ENCODE measurements at places on chromosomes 3 and 15.
A peak's percentile ranks its signal among the peaks of the same experiment; 100 is the strongest.

- no peak for DNase-seq
These were observed 1.8 kb upstream of the YEATS2 start for GRCh38 chr3:183695569-183696364.

DNA sequence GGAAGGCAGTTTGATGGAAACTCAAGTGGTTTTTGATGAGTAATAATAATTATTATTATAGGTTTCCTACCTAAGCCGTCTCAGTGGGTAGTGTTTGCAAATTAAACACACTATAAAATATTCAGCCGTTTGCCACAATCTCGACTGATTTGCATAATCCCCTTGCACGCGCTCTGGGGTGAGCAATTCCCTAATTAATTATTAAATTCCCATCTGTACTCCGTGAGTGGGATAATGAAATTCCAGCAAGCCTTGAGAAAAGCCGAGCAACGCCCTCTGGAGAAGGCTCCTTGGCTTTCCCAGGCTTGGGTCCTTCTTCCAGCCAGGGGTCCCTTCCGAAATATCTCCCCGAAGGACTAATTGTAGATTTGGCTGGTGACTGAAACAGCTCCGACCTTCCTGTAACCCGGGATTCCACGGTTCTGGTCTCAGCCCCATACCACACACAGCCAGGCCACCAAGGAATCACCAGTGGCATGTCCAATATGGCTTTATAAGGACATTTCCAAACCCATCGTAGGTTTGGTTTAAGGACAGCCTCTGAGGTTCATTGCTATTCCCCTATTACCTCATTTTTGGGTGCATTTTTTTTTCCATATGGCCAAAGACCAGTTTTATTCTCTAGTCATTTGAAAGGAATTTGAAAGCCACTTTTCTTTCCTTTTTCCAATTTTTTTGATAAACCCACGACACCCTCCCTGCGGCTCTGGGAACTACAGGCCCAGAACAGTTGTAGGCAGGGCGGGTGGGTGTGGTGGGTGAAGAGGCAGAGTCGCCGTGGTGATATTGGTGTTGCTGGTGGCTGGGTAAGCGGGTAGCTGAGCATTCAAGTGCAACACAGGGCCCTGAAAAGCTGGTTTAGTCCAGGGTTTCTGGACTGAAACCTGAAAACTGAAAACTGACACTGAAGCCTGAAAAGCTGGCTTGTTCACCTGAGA lies 33.2 kb upstream of the RGMA start:
- DNase-seq = no peak

- DNase-seq = no peak
These were observed 90.6 kb downstream of the ARNT2 start for GRCh38 chr15:80494756-80495155.

GRCh38 chr3:139455855-139456254 lies 20.5 kb downstream of the RBP2 start:
- peak; percentile 14 for DNase-seq

- no peak for DNase-seq
These were observed 40.3 kb downstream of the DGKG start for GRCh38 chr3:186321746-186322145.

- DNase-seq = no peak
These were observed 62.9 kb upstream of the ULK4 start for GRCh38 chr3:42024591-42025351.

GRCh38 chr15:76939715-76940114 lies 8.2 kb downstream of the RCN2 start:
- no peak for DNase-seq

DNA sequence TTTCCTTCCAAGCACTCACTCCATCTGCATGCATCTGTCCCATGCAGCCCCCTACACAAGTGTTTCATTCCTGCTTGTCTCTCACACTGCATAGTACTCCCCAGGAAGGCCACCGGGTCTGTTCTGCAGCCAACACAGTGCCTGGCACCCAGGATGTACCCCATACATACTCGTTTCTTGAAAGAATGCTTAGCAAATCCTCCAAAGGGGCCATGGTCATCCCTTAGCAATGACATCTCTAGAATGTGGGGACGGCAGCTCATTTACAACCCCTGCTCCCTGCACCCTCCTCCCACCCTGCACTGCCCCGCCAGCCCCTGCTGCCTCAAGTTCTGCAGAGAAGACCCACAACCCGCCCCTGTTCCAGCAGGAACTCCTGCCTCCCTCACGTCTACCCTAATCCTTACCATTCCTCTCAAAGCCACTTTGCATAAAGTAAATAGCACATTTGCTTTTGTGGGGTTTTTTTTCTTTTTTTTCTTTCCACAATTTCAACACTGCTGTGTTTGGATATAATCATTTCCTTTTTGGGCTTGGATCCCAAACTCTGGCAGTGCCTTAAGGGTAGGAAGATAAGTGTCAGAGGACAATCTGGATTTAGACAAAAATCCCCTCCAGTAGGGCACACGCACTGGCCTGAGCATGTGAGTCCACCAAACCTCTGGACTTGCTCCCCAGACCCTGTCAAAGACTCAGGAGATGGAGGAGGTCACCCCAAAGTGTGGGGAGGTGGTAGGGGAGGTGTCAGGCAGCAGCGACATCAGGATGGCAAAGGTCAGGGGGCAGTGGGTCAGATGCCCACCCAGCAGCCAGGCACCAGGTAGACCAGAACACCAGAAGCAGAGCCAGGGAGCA lies 68.4 kb downstream of the MEGF11 start:
- DNase-seq = no peak

DNA sequence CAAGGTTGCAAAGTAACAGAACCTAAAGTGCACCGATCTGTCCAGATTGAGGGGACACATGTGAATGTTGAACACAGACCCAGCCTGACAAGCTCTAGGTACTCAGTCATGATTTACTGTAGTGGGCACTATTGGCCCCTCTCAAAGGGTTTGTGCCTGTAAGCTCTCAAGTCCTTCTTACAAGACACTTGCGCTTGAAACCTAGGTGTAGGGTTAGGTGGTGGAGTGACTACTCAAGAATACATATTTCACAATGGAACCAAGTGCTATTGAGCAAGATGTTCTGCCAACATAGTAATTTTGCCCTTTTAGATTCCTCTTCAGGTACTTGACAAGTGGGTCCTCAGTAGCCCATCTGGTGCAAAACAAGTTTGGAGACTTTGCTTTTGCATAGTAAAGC lies 169.9 kb downstream of the AKAP13 start:
- DNase-seq = no peak

DNA sequence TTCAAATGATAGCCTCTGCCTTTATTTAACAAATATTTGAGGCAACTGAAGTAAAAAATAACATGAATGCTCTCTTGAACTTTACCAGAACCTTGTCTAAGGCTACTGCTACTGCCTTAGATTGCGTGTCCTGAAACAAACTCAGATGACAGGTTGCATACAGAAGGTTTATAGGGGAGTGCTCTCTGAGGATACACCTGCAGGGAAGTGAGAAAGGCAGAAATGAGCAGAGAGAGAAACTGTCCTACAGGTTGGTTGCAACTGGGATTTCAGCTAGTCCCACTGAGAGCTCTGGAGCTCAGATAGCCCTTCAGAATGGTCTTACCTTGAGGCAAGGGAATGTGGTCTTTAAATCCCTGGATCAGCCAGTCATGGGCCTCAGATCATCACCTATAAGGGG lies 165.5 kb downstream of the IL5RA start:
- DNase-seq = no peak

DNA sequence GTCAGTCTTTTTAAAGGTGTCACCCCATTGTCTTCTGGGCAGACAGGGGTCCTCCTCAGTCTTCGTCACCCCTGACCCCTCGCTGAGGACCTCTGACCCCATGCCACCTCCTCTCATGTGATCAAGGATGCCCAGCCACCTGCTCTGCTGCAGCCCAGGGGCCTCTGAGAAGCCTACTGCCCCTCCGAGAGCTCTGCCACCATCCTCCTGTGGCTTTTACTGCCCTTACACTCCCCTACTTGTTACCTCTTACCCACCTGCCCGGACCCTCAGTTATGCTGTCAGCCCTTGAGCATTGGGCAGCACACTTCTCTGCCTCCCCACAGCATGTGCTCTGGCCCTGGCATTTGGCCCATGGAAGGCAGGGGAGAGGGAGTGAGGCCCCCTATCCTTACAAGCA lies 123.2 kb downstream of the LRRK1 start:
- no peak for DNase-seq

DNA sequence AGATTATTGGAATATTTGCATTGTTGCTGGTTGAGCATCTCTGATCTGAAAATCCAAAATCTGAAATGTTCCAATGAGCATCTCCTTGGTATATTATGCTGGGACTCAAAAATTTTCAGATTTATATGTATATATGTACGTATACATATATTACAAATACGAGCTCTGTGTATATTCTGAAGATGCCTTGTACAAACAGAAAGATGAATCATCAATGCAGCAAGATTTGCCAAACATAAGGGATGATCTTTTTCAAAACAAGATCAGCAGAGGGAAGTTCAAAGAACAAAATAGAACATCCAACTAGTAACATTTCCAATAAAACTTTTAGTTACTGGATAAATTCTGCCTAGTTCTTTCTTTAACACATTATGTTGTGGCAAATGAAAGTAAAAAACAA lies 42.5 kb downstream of the HERC1 start:
- no peak for DNase-seq

DNA sequence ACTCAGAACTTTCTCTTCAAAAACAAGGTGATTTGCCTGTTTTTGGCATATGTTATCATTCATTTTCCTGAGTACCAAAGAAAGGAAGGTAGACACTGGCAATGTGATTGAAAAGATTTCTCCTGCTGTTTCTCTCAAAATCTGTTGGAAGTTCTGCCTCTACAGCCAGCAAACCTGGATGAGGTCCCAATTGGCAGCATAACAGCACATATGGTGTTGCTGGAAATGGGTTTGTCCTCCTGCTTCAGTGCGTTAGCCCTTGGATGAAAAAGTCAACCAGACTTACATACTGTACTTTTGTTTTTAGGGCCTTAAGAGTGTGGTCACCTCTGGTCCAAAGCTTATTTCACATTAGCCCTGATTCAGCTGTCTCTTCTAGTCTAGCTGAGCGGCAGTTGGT lies 237.6 kb upstream of the MME start:
- no peak for DNase-seq

DNA sequence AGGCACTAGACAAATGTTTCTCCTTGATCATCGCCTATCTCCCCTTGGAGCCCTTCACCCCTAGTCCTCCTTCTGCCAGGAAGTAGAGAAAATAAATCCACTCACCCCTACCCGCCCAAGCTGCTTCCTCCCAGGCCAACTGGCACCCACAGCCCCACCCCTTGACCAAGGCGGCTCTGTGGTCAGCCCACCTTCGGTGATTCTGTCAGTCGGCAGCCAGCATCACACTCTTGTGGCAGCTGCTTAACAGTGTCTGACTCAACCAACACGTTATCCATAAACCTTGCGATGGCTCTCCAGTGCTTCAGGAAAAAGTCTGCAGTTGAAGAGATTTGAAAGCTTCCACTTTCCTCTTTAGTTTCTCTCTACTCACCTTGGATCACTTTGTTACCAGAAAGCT lies 7.6 kb downstream of the SHF start:
- DNase-seq = no peak

DNA sequence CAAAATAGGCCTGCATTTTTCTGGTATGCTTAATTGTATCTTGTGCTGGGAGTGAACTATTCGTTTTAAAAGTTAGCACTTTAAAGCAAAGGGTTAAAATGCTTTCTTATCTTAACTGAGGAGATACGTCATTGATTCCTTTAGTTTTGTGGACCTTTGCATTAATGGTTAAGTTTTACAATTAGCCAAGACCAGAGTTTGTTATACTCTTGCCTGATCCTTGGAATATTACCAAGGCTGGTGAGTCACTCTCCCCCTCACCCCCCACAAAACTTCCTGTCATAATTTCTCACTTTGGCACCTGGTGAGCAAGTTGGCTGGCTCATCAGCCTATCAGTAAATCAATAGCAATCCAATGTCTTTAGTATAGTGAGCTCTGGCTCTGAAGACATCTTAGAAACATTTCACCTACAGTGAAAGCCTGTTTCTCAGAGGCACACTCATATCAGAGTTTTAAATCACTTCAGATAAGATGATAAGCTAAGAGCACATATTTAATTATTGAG lies 26.7 kb downstream of the SLC2A2 start:
- DNase-seq = peak; percentile 58

GRCh38 chr3:125125821-125126245 lies 70.0 kb upstream of the HEG1 start:
- DNase-seq = peak; percentile 60

DNA sequence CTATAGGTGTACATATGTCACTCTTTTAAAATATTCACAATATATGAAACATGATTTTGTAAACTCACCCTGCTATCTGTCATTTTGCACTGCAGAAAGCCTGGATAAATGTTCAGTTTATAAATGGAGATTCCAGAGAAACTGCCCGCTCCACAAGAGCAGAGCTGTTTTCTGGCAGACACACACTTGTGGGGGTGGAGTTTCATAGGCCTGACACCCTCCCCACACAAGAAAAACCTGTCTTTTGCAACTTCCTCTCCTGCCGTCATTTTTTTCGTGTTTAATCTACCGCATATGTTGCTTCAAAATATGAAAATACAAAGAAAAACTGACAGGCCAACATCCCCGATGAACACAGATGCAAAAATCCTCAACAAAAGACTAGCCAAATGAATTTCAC lies 479.0 kb downstream of the GABRG3 start:
- no peak for DNase-seq

GRCh38 chr15:55267401-55268175 lies 22.0 kb downstream of the RAB27A start:
- DNase-seq = no peak

- peak; percentile 4 for DNase-seq
These were observed 421.1 kb downstream of the PLOD2 start for GRCh38 chr3:145739926-145740325.

GRCh38 chr3:29475305-29475840 lies 194.5 kb downstream of the RBMS3 start:
- DNase-seq = no peak

GRCh38 chr3:7401418-7401817 lies 540.5 kb downstream of the GRM7 start:
- DNase-seq = no peak

- no peak for DNase-seq
These were observed 786.4 kb upstream of the ARPP21 start for GRCh38 chr3:34852844-34853439.

DNA sequence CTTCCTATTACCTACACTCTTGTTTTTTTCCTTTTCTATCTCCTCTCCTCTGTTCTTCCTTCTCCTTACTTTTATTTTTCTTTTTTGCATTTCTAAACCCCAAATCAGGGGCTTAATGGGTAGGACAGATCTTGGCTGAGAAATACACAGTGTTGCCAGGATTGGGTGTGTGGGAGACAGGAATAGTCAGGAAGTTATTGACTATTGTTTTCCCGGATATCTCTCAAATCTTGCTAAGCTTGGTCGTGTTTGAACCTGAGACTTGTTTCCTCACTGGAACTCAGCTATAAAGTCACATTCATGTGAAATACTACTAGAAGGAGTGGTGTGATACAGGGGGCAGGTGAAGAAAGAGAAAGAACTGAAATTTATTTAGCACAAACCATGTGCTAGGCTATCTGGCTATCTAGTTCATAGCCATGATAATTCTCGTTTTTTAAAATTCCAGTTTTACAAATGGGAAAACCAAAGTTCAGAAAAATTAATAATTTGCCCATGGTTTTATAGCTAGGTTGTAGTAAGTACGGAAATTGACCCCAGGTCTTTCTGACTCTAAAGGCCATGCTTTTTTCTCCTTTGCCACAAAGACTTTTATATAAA lies 343.2 kb upstream of the UMPS start:
- no peak for DNase-seq

GRCh38 chr3:157387708-157388435 lies 48.8 kb upstream of the PTX3 start:
- DNase-seq = no peak

All from T1000 (cell line).